C1 segment of cervical spinal cord (tissue), 14 donors: ENCODE measurements at places on chromosomes 1 and 21.

DNA sequence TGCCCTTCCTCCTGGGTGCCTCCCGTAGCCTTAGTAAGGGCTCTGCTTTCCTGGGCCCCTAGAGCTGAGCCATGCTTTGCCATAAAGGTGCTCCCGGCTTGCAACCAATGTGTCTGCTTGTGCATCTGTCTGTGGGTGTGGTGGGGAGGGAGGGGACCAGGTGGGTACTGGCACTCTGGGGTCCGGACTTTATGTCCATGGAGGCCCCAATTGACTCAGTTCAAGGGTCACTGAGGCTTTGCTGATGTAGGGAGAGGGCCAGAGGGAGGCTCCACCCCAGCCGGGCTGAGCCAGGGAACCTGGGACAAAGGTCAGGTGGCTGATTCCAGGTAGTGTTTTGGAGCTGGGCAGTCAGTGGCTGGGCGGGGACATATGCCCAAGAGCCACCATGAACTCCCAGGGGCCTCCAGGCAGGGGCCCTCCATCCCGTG, 15.0 kb downstream of the TNFRSF25 start:
- DNase-seq, result no peak

GRCh38 chr1:58162952-58163550, 383.5 kb downstream of the OMA1 start:
- peak; percentile 26 for DNase-seq

- no peak for DNase-seq
Measured at GRCh38 chr1:61808968-61809367, 66.7 kb downstream of the PATJ start.

- DNase-seq, result peak; percentile 41
Measured at GRCh38 chr1:45359882-45360513, 19.8 kb upstream of the MUTYH start.

DNA sequence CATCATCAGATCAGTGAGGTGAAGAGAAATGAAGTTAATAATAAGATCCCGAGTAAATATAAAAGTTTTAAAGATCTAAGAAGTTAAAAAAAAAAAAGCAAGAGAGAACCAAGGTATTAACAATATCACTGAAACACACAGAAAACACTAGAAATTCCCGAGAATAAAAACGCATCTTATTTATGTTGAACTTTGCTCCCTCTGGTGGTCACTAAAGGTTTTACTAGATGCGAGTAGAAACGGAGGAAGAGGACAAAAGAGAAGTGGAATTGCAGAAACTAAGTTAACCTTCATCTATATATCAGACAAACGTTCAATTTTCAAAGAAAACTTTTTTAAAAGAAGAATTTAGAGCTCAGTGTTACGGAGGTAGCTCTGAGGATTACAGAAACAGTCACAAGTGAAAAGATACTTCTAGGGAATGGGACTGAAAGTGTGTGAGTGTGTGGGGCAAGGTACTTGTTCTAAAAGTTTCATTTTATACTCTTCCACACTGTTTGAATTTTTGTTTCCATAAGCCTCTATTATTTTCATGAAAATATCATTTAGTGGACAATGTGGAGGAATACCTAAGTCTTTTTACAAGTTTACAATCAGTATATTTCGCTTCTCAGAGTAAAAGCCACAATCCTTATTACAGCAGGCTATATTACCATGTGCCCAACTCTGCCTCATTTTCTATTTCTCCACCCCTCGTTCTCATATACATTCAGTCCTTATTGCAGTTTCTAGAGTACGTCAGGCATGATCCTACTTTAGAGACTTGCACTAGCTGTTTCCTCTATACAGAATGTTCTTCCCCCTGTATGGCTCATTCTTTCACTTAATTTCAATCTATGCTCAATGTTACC, 19.7 kb downstream of the ACBD6 start:
- no peak for DNase-seq

DNA sequence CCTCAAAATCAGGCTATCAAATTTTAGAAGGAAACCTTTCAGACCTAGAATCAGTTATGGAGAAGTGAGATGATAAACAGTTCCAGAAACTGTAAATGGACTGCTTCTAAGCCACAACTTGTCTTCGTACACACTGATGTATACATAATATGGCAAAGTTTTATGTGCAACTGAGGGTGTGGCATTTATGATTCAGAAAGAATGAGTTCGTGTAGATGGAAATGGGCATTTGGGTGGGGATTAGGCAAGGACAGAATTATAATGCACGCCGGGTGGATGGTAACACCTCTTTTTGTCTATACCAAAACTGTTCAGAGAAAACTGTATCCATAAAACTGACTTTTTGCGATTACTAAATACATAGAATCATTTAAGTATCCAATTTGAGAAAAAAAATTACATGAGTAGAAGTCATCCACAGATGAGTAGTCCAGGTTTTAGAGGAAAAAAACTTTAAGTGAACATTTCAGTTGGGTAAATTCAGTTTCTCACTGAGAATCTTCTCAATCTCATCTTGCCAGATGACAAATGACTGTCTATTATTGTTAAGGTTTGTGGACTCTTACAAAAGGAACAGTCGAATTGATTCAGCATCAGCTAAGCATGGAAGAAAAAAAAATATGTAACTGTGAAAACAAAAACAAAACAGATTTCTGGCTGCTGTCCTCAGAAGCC, 22.5 kb downstream of the ERRFI1 start:
- DNase-seq, result no peak

GRCh38 chr1:76021846-76022245, 52.7 kb upstream of the ST6GALNAC3 start:
- DNase-seq, result no peak

DNA sequence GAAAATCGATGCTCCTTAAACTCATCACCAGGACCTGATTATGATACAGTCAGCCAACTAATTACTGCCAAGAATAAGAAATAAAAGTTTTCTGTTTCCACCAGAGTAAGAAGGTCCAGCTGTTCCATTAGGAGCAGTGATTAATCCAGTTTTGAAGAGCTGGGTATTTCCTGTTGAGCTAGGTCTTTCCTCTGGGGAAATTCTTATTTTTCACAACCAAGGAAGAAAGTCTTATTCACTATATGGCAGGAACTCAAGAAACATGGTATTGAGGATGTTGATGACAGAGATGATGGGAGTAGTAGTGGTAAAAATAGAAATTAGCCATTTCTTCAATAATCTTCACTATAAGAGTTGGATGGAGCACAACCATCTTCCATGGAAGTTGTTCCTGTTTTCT, 374.6 kb upstream of the RUNX1 start:
- no peak for DNase-seq

GRCh38 chr1:91582431-91582921, 81.8 kb downstream of the CDC7 start:
- no peak for DNase-seq

- DNase-seq, result no peak
Measured at GRCh38 chr1:17067069-17067426, 13.2 kb upstream of the SDHB start.

DNA sequence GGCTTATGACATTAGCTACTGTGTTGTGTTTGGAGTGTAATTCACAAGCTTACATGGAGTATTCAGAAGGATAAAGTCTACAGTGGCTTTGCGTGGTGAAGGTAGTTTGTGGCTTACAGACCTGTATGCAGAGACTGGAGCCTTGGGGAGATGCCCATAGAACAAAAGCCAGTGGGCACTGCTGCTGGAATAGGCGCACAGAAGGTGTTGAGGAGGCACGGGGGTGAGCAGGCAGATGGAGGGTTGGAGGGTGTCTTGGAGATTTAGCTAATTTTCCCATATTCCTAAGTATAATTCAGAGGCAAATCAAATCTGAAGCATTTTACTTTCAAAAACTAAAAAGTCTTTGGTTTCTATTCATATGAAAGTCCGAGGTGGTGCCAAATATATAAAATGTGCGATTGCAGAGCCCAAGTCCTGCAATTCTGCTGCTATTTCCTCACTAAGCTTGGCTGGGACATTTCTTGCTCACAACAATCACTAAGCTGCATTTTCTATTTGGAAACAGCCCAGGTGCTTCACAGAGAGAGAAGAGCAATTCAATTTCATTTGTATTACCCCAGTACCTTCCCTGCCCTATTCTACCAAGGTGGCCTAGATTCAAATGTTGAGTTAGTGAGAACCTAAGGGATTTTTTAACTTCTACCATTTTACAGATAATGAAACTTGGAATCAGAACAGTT, 48.5 kb downstream of the FH start:
- DNase-seq, result no peak

DNA sequence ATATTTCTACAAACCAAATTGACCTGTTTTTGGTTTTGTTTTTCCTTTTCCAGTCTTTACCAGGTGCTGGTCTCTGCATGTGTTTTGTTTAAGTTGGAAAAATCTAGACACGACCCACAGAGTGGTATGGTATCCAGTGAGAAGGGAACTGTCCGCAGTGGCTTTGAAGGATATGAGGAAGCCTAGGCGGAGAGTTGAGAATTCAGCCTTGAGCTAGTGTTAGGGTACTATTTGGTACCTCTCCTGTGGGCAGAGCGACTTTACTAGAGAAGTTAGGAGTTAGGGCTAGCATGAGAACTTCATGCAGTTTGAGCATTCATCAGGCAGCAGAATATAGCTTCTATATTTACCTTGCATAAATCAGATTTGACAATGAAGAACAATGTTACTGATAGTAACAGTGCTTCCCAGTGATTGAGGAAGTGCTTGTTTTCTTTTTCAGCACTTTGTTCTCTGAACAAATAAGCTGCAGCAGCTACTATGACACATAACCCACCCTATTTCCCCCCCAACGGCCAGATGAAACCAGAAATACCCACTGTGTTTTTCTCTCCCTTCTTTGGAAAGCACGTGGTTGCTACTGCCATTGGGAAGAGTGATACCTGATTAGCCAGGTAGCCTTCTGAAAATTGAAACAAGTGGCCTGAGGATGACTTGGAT, 19.0 kb downstream of the MRPS6 start:
- no peak for DNase-seq

DNA sequence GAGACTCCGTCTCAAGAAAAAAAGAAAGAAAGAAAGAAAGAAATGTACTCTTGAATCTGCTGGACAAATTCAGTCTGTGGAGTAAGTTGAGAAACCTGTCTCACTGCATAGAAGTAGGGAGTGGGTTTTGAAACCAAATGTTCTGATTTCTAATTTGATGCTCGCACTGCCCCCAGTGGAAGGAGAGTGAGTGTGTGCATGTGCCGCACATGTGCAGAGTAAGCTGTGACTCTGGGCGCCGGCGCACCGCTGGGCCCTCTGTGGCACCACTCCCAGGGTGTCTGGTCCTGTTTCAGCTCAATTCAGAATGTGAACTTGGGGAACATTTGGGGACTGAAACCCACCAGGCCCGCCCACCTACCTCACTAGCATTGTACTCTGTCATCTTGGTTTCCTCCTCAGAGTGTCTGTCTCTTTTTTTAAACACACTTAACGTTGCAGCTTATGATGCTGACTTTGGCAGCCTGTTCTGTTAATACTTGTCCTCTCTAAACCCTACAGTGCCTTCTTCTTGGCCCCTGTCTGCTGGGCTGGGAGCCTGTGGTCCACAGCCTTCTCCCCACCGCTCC, 104.6 kb downstream of the CACNA1E start:
- DNase-seq, result no peak

DNA sequence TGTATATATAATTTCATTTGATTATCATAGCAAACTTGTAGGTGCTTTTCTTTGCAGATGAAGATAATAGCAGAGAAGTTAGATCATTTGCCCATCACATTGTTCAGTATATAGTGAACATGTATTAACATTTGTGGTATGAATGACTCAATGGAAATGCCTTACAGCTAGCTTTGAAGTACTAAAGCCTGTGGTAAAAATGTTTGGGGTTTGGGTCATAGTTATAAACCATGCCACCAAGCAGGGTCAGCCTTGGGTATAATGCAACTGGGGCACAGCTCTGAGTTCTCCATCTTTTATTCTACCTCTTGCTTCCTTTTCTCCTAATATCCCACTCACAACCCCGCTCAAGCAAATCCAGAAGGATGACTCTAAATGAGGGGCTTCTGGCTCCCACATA, 141.6 kb downstream of the KCNT2 start:
- no peak for DNase-seq

- no peak for DNase-seq
Measured at GRCh38 chr21:33019885-33020557, 5.7 kb upstream of the OLIG2 start.

DNA sequence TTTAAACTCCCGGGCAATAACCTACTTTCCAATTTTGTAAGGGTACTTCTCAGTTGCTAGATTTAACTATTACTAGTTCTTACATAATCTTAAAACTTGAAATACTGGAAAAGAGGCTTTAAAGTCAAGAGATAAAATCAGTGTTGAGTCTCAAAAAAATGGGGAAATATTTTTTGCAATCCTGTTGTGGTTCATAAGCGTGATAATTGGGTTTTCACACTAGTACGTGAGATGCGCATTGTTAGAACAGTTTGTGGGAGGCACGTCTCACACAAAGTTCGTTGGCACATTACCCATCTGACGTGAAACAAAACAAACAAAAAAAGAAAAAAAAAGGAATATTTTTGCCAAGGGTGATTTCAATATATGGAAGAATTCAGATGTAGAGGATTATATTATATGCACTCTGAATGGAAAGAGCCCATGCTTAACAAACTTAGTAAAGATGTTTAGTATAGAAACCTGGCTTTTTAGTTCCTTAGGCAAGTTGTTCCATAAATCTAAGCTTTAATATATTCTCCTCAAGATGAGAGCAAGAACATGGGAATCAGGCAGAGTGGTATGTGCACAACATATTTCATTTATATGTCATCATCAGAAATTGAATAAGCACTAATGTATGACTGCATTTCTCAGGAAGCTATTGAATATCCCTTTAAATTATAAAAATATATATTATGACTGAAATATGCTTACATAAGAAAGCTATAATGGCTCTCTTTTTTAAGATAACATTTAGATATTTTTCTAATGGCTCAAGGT, 73.9 kb upstream of the TNFSF4 start:
- no peak for DNase-seq

DNA sequence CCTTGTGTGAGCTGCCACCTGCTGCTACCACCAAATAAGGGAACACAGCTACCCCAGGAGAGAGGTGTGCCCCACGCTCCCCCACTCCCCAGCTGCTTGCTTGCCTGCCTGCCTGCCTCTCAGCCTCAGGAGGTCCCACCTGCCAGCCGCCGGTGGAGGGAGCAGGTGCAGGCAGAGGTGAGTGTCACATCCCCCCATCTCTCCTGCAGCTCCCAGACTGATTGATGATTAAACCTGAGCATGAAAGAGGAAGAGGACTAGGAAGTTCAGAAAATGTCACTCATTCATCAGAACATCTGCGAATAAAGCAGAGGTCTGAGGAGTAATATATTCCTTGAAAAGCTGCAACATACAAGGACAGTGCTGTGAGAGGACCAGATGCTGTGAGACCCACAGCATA, 58.6 kb upstream of the HIVEP3 start:
- DNase-seq, result no peak

- DNase-seq, result no peak
Measured at GRCh38 chr1:221013691-221014660, 134.7 kb downstream of the HLX start.

GRCh38 chr1:36458910-36459309, 5.3 kb downstream of the MRPS15 start:
- DNase-seq, result no peak

- no peak for DNase-seq
Measured at GRCh38 chr1:33709783-33710718, 153.8 kb upstream of the HMGB4 start.

GRCh38 chr1:243286409-243287122, 30.7 kb downstream of the SDCCAG8 start:
- DNase-seq, result no peak

- no peak for DNase-seq
Measured at GRCh38 chr1:39239968-39240367, 35.5 kb downstream of the MACF1 start.

- DNase-seq, result peak; percentile 24
Measured at GRCh38 chr1:16984717-16985116, 4.3 kb upstream of the MFAP2 start.
